AML-193 (cell line): ENCODE measurements at places on chromosomes 5 and 9.
A peak's percentile ranks its signal among the peaks of the same experiment; 100 is the strongest.

- DNase-seq, result no peak
Observed at GRCh38 chr5:17282283-17283120, 65.1 kb downstream of the BASP1 start.

DNA sequence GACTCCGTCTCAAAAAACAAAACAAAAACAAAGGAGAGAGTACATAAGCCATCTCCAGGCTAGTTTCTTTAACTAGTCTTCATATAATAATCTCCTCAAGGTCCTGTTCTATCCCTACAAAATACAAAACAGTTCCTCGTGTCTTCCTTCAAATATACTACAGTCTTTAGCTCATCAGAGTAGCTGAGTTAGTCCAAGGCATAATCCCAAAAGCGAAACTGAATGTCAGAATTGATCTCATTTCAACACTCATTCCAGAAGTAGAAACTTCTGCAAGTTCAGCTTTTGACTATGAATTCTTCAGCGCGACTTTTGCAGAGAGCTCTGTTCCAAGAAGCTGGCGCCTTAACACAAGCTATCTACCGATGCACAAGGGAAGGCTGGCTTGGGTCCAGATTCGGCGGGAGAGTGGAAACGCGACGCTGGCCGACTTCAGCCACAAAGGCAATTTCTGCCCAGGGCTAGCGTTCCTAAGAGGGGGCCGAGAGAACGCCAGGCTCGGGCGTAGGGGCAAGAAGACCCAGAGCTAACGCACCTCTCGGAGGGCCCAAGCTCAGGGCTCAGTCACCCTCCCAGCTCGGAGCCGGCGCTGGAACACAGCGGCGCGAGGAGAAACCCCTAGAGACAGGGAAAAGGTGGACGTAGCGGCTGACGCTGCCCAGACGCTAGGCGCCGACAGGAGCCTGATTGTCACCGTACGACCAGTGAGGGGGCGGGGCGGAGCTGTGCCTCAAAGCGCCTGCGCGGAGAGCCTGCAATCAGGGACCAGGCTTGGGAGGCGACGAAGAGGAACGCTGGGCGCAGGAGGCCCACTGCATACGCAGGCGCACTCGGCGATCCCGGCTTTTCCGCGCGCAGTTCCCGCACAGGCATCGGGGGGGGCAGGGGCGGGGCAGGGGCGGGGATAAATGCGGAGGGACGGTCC lies 469 bp upstream of the HSDL2 start:
- peak; percentile 96 for DNase-seq

DNA sequence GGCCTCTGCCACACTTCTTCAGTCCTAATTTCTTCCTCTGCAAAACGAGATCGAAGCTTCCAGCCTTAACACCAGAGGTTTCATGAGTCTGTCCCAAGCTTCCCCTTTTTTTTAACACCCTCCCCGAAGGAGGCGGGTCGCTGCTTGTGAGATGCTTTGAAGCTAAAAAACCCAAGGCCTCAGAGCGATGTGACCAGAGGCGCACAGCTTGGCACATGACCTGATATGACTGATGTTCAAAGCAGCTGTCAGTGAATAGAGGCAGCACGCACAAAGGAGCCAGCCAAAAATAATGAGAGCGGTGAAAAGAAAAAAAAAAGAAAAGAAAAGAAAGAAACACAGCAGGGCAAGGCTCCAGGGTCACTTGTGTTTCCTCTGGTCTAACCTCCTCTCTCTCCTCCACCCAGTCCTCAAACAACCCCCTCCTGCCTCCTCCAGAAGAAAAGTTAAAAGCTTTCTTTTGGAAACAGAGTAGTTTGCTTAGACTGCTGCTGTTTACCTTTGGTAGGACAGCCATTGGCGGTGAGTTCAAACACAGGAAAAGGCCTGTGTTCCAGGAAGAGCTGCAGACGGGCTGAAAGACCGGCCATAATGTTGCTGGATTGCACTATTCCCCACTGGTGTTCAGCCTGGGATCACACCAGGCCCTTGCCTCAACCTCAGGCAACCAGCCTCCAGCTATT lies 10.9 kb upstream of the ZNF366 start:
- DNase-seq, result no peak

- no peak for DNase-seq
Observed at GRCh38 chr5:15004506-15004905, 132.9 kb upstream of the ANKH start.

DNA sequence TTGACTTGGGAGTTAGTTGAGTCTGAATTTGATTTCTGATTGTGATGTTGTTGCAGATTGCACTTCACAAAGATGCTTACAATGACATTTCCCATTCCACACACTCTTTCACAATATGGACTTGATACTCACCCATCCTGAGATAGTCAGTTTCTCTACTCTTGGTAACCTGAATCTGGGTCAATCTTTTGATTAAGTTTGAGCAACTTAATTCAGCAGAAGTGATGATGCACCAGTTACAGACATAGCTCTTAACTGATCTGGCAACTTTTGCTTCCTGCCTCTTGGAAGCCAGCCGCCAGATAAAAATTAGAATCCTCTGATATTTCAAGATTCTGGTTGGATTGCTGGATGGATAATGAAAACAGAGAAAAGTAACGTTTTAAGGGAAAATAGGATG lies 79.7 kb upstream of the OSMR start:
- DNase-seq, result no peak

GRCh38 chr5:39379693-39380092 lies 15.4 kb upstream of the C9 start:
- DNase-seq, result no peak
